ENCODE measurements at places on chromosomes 2 and 18.

DNA sequence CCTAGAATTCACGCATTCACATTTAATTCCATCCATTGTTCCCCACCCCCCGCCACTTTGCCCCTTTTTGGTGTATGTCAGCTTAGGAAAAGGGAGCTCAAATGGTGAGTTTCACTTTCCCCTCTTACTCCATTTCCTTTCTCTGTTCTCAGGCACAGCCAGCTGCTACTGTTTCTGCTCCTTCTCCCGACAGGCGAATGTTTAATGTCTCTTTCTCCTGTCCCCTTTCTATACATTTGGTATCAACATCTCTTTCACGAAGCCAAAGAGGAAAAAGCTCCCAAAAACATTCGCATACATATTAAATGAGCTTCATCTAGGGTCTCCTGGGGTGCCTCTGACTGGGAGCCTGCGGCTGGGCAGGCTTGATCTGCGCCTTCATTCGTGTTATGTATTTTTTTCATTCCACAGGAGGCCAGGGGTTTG is 124.2 kb upstream of the SATB2 start:
- DNase-seq: no peak

- no peak for DNase-seq
Observed at GRCh38 chr2:3462493-3463104, 56.7 kb downstream of the ADI1 start.

DNA sequence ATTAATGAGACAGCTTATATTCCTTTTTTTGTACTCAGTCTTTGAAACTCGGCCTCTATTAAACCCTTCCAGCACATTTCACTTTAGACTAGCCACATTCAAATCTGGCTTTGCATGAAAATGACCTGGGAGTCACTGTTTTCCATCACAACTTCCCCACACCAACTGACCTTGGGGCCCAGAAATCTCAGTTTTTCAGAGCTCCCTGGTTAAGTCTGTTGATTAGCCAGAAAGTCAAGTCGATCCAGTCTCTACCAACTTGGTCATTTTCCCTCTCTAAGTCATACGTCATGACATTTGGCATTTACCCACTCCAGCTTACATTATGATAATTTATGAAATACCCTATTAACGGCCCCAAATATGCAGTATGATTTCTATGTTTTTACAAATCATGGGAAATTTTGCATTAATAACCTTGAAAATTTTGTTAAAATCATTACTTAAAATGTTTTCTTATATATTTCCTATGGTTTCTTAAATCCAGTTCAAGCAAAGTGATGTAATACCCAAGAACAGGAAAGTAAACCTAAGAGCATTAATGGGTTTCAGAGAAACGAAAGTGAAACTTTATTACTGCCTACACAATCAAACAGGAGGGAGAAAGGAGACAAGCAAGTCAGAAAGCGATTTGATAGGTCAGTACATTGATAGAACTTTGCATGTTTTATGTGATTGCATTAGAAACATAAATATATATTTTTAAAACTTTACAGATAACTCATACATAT is 77.1 kb downstream of the SPATS2L start:
- DNase-seq: no peak

- DNase-seq: no peak
Observed at GRCh38 chr2:86433137-86433536, 8.0 kb upstream of the KDM3A start.

DNA sequence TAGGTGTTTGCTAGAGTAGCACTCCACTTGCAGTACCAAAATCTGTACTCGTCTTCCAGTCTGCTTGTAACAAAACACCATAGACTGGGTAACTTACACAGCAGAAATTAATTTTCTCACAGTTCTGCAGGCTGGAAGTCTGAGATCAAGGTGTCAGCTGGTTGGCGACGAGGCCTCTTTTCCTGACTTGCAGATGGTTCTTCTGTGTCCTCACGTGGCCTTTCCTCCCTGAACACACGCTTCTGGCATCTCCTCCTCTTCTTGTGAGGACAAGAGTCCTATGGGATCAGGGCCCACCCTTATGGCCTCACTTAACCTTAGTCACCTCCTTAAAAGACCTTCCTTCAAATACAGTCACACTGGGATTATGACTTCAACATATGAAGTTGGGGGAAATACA is 493.5 kb upstream of the MYT1L start:
- no peak for DNase-seq

- no peak for DNase-seq
Observed at GRCh38 chr2:218145124-218145523, 19.3 kb downstream of the CXCR2 start.

DNA sequence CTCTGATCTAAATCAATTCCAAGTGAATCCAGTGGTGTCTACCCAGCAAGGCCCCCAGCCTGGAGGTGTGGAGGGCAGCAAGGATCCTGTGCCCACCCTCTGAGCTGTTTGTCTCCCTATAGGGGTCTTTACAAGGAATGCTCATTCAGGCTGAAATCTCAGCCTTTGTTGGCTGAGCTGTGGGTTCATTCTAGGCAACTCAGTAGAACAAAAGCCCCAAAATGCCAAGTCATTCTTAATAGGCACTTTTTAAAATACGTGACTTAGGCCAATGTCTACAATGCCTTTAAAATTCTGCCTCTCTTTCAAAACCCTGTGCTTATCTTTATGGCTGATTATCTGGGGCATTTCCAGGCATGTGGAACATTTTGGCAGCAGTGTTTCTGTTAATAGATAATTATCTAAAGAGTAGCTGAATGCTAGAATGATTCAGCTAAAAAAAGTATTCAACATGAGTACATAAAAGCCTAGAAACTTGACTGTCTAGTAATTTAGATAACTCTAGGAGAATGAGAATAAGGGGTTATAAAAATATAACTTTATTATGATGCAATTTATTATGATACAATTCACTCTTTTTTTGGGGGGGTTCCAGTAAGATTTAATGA is 7.4 kb downstream of the UGT1A6 start:
- no peak for DNase-seq

DNA sequence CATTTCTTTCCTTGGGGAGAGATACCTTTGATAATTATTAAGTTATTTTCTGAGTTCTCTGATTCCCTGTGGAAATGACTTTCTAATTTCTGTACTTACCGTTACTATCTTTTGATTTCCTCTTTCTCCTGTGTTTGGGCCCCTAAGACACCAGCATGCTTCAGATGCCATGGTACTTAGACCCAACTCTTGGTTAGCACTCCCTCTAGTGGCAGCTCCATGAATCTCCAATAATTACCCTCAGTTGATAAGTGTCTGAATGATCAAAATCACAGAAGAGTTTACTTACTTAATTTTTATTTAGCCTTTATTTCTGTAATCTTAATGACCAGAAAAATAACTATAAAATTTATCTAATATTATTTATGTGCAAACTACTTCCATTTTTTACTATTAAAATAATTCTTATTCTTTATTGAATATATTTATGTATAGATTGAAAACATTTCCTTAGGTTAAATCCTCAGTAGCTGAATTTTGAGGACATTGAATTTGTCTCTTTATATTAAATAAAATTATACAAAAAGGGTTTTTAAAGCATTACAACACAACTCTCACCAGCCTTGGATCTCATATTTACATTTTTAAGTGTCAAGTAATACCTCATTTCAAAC is 300.4 kb downstream of the KCNS3 start:
- DNase-seq: no peak

GRCh38 chr2:12636837-12637581 is 79.7 kb upstream of the TRIB2 start:
- no peak for DNase-seq

- no peak for DNase-seq
Observed at GRCh38 chr18:51342815-51343214, 145.3 kb upstream of the MEX3C start.

DNA sequence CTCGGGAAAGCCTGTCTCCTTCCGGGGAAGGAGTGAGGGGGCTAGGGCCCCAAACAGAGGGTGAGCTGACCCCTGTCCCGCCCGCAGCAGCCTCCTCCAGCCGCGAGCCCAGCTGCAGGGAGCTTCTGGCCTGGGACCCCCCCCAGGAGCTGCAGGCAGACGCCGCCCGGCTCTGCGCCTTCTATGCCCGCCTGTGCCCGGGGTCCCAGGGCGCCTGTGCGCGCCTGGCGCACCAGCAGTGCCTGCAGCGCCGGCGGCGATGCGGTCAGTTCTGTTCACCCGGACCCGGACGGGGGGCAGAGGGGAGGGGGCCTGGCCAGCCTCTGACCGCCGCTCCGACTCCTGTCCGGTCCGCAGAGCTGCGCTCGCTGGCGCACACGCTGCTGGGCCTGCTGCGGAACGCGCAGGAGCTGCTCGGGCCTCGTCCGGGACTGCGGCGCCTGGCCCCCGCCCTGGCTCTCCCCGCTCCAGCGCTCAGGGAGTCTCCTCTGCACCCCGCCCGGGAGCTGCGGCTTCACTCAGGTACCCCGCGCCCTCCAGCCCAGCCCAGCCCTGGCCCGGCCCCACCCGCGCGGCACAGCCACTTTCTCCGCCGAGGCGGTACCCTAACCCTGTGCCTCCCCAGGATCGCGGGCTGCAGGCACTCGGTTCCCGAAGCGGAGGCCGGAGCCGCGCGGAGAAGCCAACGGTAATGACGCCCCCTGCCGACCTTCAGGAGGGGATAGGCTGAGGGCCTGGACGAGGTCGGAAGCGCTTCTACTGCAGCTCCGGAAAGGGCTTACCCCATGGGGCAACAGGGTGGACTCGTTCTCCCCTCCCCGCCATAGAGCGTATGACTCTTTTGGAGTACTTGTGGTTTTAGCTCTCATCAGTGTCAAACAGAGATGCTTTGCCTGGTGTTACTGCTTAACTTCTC is 2.0 kb upstream of the CHRND start:
- no peak for DNase-seq

DNA sequence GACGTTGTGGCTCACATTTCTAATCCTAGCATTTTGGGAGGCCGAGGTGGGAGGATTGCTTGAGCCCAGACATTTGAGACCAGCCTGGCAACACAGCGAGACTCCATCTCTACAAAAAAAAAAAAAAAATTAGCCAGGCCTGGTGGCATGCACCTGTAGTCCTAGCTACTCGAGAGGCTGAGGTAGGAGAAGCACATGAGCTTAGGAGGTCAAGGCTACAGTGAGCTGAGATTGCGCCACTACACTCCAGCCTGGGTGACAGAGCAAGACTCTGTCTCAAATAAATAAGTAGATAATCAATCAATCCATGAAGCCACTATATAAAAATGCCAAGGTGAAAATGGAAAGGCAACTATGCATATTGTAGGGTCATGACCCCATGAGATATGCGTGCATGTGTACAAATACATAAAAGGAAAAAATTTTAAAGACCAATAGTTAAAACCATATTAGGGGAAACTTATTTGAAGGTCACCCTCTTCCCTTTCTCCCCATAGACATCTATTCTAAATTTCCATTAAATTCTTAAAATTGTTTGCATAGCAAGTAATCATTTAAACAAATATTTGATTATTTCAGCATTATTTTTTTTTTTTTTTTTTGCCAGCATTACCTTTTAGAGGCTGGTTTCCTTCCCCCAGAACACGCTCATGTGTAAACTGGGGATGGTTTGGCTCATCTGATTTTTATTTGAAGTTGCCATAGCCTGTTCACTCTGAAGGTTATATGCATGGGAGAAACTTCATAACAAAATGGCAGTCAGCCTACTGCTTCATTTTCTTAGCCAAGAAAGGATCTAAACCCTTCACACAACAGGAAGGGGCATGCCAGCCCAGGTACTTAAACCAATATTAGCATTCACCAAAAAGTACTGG is 37.3 kb upstream of the TMEM247 start:
- no peak for DNase-seq

DNA sequence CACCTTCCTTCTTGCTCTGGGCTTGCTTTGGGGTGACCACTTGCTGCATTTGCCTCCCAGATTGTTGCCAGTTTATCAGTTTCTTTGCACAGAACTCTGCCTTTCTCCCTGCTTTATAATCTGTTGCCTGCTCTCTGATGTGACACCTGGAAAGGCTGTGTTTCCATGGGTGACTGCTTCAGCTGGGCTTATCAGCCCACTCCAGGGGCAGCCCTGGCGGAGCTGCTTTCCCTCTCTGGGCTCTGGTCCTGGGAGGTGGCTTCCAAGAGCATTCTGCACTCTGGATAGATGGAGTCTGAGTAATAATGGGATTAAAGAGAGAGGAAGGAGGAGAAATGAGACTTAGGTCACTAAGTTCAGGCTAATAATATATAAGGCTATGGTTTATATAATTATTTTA is 352.7 kb downstream of the TSN start:
- no peak for DNase-seq

DNA sequence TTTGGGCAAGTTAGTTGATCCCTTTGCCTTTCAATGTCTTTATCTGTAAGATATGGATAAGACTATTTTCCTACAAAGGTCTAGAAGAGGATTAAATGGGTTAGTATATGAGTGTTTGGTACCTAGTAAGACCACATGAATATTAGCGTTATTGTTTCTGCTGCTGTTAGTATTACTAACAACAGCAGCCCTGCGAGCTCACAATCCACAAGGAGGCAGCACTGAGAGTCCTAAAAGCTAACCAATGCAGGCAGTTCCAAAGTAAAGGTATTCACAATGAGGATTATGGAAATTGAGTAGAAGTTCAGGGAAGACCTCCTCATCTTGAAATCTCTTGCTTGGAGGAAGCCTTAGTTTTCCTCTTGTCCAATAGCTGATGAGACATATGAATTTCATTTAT is 248.9 kb downstream of the TDRD15 start:
- no peak for DNase-seq

DNA sequence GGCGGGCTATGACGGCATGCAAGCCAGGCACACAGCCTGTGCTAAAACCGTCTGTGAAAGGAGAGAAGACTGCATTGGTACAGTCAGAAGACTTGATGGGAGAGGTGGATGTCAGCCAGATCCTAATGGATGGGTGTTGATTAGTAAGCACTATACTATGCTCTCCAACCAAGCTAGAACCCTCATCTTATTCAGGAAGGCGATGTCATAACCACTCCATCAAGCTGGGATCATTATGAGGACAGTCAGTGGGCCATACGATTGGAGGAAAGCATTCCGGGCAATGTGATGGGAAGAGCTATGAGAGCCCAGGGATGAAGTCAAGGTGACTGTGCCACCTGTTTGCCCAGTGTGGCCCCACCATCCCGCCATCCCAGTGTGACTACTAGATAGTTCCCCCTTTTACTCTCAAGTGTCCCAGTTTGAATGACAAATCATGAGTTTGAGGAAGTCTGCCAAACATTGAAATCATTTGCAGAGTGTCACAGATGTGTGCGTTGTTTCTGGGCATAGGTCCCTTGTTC is 66.4 kb downstream of the MRPS9 start:
- no peak for DNase-seq
